ENCODE measurements at places on chromosomes 1 and 21. TPM values are rescaled to one million over a fixed set of nuclear protein-coding genes. Genes with fewer than 3 reads are reported as not detected.

Gene FAM163A
- not detected for total RNA-seq

DNA sequence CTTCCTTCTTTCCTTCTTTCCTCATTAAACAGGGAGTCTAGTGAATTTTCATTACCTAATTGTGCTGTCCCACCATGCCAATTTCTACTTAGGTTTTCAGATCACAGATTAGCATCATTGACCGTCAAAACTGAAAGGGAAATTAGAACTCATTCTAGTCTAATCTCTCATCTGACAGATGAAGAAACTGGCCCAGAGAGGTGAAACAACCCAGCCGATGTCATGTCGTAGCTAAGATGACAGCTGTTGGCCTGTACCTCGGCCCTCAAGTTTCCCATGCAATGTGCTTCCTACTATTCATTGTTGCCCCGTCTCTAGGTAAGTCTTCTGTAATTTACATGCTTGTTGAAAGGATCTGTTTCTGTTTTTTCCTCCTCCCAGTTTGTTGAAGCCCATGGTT is 128.2 kb upstream of the KIAA0040 start:
- no peak for DNase-seq

DNA sequence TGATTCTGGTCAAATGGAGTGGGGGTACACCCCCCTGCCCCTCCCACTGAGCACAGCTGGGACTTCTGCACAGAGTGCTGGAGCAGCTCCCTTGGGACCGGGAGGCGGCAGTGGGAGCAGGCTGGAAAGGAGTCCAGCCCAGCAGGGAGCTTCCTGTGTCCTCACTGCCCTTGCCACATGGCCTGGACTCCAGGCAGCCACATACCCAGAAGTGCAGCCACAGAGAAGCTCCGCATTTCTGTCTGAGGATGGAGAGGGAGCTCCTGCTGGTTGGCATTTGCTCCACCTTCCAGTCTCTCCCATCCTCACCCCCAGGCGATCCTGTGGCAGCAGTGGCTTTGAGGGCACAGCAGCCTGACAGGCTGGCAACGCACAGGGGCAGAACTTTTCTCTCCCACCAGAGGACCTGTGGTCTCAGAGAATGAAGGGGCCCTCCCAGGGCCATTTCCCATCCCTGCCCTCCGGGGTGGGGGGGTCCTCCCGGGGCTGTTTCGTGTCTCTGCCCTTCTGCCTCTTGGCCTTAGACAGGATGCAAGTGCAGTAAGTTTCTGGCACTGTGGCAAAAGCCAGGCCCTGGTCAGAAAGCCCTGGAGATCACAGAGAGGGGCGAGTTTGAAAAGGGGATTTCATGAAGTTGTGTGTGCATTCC is 103.6 kb upstream of the COL6A1 start:
- no peak for DNase-seq

GRCh38 chr1:24021403-24022266 is 41.5 kb upstream of the SRSF10 start:
- DNase-seq, result no peak

DNA sequence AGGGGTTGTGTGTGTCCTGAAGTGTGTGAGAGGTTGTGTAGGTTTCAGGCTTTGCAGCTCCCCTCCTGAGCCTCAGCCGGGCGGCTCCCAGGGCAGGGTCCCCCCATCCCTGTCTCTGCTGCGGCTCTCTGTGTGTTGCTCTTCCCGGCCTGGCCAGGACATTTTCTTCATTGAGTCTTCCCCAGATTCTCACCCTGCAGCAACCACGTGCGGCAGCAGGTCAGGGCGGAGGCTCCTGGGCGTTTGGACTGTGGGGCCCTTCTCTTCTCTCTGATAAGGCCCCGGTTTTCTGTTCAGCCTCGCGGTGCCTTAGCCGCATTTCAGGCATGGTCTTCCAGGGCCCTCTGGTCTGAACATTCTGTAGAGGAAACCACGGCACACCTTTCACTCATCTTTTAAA is 1.8 kb upstream of the TCP10L start:
- no peak for DNase-seq

Gene PIP5K1A
- total RNA-seq, result 41.8 TPM

DNA sequence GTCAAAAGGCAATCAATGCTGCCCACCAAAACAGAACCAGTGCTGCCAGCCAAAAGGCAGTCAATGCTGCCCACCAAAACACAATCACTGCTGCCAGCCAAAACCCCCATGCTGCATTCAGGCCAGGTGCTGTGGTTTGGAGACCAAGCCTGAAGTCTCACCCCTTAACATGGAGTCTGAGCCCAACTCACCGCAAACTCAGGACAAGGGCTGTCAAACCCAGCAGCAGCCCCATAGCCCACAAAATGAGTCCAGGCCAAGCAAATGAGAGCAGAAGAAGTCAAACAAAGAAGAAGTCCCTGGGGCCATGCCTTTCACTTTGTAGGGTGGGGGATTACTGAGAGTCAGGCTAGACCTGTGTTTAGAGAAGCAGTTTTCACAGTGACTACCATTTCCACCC is 6.4 kb downstream of the SMCP start:
- no peak for DNase-seq

DNA sequence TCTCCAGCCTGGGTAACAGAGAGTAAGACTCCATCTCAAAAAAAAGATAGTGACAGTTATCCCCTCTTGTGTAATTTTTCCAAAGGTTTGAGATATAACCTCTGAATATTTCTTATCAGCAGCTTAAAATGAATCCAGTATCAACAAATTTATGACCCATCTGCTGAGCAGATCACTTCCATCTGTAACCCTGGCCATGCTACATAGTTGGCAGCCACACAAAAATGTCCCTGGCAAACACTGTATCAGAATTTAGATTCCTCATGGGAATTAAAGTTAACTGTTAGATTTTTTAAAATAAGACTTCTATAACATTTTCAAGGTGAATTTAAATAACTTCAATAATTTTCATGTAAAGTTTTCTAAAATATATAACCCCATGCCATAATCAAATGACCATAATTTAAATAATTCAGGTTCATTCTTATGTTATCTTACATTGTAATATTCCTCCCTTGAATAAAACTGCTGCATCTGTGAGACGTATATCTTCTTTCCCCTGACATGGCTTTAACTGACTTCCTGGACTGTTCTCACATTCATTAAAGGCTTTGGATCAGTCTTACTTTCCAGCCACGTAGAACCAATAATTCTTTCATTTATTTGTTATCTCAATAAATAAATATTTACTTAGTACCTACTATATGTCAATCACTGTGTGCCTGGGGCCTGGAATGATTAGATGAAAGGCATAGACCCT is 5.3 kb upstream of the PRPF38B start:
- no peak for DNase-seq

DNA sequence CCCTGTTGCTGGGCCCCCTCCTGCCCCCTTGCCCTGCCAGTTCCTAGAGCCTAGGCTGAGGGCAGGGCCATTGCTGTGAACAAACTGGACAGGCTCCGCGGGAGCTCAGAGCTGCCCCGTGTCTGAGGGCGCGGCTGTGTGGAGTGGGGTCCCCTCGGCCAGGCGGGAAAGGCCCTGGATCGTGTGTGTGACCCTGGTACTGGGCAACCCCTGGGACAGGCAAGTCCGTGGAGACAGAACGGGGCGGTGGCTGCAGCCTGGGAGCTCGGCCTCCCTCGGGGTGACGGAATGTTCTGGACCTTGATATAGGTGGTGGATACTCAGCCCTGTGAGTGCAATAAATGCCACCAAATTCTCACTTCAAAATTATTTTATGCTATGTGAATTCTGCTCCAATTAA is 27.7 kb upstream of the C1orf159 start:
- DNase-seq, result no peak

- DNase-seq, result no peak
Measured at GRCh38 chr1:42943166-42943565, 15.5 kb downstream of the SLC2A1 start.

GRCh38 chr1:161166669-161167548 is 683 bp downstream of the PPOX start:
- no peak for DNase-seq

Gene C1orf167
- 1.7 TPM for total RNA-seq

DNA sequence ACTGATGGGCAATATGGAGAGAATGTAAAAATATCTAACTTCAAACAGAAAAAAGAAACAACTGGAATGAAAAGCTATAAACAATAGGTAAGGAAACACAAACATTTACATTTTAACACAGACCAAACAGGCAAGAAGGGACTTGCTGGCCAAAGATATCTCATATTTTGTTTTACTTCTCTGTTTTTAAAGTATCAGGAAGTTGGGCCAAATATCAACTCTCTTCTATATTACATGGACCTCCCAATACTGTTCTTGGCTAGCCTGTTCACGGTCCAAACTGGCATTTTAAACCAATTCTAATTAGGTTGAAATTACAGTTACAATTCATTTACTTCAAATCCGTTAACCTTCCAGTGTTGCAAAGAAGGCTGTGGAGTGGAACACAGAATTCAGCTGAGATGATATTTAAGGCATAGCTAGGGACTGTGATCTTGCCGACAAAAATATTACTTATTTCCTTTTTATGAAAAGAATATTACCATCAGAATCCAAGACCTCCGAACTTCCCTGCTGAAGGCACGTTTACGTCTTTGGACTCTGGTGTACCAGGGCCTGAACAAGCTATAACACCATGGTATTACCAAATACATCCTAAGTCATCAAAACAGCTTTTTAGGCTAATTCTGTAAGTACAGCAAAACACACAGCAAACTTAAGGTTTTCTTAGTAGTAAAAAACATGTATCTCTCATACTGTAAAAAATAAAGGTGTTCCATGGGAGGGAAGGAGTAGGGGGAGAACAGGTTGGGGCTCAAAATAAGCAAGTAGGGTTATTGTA is 165.4 kb downstream of the RUNX1 start:
- DNase-seq, result no peak

Gene RASSF5
- 17.5 TPM for total RNA-seq

DNA sequence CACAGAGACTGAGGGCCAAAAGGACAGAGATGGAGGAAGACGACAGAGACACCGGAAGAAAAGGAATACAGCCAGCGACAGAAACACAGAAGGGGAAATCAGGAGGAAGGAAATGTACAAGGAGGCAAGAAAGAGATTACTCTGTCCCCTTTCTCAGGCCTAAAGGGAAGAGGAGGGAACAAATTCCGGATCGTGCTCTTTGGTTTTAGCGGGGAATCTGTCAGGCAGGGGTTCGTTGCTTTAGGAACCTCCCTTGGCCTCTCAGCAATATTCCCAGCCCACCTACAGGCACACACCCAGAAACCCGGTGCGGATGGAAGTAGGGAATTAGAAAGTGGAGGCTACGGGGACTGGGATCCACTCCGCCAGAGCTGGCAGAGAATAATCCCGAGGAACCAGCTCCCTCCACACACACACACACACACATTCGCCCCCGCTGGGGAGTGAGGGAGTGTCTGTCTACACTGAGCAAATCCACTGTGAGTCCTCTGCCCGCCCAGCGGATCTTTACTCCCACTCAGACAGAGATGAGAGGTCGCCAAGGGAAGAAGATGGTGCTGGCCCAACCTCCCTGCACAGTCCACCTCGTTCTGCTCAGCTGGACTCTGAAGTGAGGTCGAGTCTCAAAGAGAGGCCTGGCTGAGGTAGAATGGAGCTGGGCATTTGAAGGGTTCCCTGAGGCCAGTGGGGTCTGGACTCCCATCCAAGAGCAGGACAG is 5.7 kb downstream of the TAL1 start:
- no peak for DNase-seq

Gene KCNJ9
- not detected for total RNA-seq

- no peak for DNase-seq
Measured at GRCh38 chr1:204287466-204287891, 72.2 kb downstream of the PLEKHA6 start.

Gene ZNF683
- total RNA-seq, result not detected

- DNase-seq, result no peak
Measured at GRCh38 chr1:2914702-2915101, 106.6 kb upstream of the ACTRT2 start.

Gene TRPM2
- total RNA-seq, result 0.75 TPM

GRCh38 chr1:203521074-203521794 is 27.3 kb downstream of the OPTC start:
- no peak for DNase-seq

GRCh38 chr1:1089731-1090423 is 15.8 kb upstream of the RNF223 start:
- no peak for DNase-seq

DNA sequence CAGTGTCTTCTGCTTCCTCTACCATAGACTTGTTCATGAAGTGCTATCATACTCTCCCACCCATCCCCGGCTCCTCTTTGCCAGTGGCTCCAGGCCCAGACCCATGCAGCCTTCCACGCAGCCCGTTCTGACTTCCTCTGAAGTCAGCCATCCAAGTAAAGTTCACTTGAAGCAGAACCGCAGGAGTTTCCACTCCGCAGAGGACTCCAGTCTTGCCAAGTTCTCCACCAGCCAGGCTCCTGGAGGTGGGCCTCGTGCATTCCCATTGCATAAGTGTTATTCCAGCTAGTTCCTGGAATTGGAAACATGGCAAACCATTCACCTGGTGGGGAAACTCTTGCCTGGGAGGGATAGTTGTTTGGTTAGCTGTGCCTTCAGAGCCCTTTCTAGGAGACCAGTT is 185.1 kb downstream of the PLPP3 start:
- DNase-seq, result no peak

DNA sequence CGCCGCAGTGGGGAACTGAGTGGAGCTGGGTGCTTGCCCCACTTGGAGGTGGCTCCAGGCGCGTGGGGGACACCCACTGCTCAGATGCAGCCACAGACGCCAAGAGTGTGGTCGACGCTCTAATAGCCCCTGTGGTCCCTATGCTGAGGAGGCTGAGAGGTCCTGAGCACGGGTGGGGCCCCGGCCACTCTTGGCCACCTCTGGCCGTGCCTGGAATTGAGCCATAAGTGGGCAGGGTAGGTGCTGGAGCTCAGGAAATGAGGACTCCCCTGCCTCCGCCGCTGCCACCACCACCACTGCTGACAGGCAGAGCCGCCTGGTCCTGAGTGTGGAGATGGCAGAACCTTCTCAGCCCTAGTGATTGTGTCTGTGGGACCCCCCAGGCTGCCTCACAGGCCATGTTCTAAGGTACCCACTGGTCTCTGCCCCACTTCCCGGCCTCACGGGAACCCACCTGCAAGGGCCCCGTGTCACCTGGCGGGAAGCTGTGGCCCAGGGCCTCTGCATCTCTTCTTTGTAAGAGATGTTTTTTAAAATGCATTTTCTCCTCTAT is 34.6 kb upstream of the DIP2A start:
- no peak for DNase-seq

- peak; percentile 66 for DNase-seq
Measured at GRCh38 chr1:36156329-36157114, 562 bp downstream of the MAP7D1 start.

- DNase-seq, result no peak
Measured at GRCh38 chr1:108048301-108049177, 83.6 kb upstream of the VAV3 start.

DNA sequence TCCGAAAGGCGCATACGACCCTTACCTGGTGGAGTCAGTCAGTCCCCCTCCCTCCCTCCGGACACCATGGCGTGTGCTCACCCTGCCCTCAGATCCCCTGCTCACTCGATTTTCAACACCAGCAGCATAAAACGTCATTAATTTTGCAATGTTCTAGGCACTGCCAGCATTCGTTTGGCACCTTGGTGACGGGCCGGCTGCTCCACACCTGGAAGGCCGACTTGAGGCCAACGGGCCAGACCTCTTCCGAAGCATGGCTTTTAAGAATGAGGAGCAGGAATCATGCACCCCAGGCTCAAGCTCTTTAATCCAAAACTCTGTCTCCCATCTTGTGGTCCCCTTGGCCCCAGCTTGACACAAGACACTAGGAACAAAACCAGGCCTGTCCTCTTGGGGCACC is 33.1 kb downstream of the NPHP4 start:
- no peak for DNase-seq

Gene KLHDC8A
- not detected for total RNA-seq
